NCI-H1417 (cell line): ENCODE measurements at places on chromosomes 2 and 18.
A peak's percentile ranks its signal among the peaks of the same experiment; 100 is the strongest.

DNA sequence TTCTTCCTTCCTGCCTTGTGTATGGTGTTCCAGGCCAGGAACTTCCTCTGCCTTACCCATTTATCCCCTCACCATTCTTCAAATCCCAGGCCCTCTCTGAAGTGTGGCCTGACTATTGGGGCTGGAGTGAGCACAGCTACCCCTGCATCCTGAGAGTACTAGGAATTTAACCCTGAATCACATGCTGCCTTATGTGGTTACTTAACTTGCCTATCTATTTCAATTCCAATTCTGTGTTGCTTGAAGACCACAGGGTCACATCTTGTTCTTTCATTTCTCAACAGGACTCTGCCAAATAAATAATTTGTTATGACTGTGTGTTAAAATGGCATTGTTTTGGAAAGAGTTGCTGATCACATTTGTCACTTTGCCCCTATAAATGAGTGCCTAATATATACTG lies 108.6 kb downstream of the CERS6 start:
- no peak for DNase-seq

DNA sequence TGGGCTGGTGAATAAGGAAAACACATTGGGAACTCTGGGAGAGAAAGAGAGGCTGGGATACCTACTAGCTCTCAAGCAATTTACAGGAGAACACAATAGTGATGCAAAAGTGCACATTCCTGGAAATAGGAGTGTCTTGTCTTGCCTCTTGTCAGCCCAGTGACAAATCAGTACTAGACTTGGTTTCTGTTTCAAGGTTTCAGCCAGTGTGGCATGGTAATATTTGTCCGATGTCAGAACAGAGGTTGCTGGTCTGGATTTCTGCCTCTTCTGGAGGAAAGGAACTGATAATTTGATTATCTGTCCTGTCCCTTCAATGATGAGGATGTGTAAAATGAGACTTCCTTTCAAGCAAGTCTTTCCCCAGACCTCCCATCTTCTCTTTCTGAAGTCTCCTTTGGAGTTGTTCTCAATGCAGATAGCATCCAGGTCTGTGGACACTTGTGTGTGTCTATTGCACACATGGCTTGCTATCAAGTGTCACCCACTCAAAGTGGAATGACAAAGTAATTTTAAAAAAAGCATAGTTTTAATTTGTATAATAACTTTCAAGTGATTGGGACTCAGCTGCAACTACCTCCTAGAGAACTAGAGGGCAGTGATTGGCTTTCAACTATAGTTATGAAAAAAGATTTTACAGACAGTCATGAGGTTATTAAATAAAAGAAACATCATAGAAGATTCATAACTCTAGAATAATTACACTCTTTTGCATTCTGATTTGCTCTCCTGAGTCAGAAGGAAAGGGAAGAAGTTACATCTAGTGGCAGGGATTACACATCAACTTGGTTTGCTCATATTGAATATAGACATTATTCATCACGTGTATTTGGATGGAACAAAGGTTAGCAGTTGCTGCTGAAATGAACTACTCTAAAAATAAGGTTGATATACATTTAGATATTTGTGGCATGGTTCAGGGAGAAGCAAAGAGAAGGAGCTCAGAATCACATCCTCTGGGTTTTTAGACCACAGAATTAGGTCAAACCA lies 4.5 kb downstream of the GPR39 start:
- no peak for DNase-seq

DNA sequence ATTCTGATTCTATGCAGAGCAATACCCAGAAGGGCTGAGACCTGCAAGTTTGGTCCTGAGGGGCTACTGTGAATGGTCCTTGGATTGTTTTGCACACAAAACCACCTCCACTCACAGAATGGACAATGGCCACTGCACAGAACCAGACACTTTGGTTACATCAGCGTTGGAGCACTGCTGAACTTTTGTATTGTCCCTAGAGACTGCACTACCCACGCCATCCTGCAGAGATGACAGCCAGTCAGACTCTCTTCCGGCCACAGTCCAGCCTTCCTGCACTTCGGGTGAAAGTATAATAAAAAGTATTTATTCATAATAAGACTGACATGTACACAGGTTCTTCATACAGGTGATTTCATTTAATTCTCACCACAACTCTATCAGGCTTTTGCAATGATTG lies 35.7 kb downstream of the CELF4 start:
- DNase-seq, result no peak

GRCh38 chr2:219522111-219523030 lies 8.1 kb downstream of the ASIC4 start:
- peak; percentile 57 for DNase-seq

- DNase-seq, result no peak
These were observed 561.9 kb upstream of the ID2 start for GRCh38 chr2:8119782-8120505.
